NCI-H1417 treated with DMSO at 0.1 percent for 48 hours (cell line): ENCODE measurements at places on chromosomes 6 and 20.

DNA sequence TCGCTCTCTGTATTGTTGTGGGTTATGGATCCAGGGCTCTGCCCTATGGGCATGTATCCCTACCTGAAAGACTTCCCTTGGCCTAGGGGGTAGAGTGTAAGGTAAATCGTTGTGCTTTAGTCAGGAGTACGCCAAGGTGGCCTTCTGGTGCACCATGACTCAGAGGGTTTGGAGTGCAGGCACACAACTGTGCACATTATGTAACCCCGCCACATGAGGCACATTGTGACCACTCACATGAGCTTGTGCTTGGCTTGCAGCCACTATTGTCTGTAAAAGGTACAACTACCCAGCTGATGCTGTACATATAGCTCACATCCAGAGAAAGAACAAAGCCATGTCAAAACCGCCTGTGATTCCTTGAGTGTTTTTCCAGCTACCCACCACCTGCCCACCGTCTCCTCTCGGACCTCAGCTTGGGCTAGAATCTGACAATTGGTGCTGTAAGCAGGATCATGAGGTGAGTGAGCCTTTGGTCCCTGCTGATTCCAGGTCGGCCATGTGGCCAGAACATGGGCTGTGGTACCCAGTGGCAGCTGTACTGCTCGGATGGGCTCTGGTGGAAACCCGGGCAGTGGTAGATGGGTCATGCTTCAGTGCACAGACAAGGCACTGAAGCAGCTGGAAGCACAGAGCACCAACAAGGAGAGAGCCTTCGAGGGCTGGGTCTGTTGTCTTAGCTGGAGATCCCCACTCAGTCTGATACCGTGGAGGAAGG is 33.8 kb downstream of the HDDC2 start:
- DNase-seq = no peak

DNA sequence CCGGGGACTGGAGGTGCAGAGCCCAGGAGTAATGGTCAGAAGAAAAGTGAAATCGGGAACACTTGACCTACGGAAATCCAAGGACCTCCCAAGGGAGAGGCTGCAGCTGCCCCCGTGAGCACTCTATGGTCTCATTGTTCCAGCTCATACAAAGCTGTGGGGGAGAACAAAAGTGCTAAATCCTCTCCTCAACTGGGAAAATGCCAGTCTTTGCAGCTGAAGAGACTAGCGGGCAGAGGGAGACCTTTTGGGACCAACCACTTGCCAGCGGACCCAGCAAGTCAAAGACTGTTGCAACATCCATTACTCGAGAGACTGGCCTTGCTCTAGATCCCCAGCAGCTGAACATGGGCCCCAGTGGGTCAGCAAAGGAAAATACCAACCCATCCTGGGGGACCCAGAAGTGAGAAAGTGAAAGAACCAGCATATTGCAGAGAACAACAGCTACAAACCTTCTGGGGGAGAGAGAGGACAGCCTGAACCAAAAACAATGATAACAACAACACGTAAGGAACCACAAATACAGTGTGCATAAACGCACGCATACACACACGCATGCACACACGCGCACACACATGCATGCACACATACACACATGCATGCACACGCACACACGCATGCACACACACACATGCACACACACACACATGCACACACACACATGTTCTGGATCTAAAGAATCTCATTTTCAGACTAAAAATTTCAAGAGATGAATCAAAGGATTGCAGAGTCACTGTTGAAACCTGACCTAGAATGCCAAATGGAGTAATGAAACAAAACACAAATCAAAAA is 24.7 kb upstream of the ELMO2 start:
- no peak for DNase-seq

DNA sequence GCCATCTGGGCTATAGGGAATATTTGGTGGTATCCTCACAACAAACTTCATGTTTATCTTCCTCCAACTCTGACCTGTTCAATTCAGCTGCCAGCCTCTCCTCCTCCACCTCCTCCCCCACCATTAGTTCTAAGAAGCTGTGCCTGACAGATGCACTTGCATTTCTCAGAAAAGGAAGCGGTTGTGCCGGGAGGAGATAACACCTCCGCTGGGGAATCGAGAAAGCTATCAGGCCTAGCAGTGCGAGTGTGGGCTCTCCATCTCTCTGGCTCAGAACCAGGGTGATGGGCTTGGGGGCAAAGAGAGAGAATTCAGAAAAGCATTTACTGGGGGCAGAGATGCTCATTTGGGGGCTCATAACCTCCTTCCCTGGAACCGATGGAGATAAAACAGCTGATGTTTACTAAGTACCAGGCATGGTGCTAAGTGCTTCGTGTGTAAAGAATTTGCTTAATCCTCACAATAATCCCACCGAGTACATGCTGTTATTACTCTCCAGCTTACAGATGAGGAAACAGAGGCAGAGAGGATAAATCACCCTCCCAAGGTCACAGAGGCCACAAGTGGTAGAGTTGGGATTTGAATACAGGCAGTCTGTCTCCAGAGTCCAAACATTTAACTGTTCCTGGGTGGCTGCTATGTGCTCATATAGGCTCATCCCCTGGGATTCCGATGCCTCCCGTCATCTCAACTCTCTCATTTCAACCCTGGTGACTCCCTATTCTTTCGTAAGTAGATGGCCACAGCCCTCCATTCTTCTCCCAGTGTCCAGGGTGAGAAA is 38.3 kb downstream of the COX4I2 start:
- no peak for DNase-seq

DNA sequence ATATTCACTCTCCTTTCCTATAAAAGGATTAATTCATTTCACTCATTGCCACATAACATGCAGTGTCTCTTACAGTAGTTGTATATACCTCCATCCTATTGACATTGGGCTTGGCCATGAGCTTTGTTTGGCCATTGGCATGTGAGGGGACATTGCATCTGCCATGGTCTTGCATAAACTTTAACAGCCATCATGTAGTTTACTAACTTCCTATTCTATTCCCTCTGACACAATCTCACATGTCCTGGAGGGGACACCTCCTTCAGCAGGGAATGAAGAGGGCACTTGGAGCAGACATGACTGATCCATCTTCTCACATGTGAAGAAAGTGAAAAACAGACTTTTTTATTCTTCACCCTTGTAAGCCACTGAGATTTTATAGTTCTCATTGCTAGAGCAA is 115.5 kb upstream of the MARCKS start:
- no peak for DNase-seq

GRCh38 chr6:121934451-121934850 is 465.0 kb upstream of the HSF2 start:
- DNase-seq = no peak

GRCh38 chr6:105321207-105321606 is 81.7 kb downstream of the PREP start:
- DNase-seq = no peak

GRCh38 chr20:55755411-55755810 is 249.9 kb downstream of the CBLN4 start:
- no peak for DNase-seq

DNA sequence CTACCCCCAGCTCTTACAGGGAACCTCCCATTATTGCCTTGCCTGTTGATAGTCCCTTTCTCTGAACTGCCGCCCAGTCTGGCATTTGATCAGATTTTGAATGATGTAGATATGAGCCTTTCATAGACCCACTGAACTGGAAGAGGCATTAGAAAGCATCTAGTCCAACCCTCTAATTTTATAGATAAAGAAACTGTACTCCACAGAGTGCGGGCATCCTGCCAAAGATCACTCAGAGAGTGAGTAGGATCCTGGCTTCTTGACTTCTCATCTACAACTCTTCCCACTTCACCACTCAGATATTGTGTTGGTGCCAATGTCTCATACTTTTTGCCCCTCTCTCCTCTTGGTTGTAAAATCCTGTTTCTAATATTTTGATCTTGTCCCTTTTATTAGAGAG is 179.2 kb upstream of the BMP2 start:
- DNase-seq = no peak

- DNase-seq = no peak
These were observed 22.0 kb upstream of the PERP start for GRCh38 chr6:138129190-138129589.

DNA sequence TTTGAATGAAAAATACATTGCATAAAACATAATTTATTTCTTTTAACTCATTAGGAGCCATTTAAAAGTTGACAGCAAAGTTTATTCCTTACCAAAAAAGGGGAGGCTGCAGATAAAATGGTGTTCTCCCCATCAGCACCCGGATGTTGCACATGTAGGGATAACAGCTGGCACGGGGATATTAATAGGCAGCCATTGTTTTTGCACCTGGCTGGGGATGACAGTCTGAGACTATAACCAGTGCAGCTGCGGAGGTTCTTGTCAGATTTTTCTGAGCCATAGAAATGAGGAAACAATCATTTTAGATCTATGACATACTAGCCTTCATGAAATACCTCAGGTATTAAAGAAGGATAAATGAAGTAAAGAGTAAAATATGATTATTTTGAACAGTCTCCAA is 20.1 kb upstream of the HECA start:
- DNase-seq = peak; percentile 93

- no peak for DNase-seq
These were observed 103.4 kb upstream of the NEDD9 start for GRCh38 chr6:11335826-11336225.

GRCh38 chr6:52576054-52576391 is 837 bp downstream of the TRAM2 start:
- no peak for DNase-seq

DNA sequence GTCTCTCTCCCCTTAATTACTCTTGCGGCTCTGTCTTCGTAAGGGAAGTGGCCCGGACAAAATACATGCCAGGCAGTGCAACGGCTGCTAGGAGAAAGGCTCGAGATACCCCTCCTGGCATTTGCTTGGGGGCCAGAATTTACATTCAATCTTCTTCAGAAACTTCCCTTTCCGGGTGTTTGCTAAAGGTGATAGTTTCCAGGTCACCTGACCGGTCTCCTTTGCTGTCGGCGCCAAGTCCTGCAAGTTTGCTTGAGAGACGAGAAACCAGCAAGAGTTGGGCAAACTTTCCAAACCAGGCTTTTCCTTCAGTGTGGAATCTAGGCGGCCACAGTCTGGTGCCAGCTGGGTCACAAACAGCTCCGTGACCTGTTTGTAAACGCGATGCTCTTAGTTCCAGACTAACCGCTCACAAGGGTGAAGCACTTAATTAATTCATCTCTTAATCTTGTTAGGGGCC is 563 bp upstream of the SRSF3 start:
- DNase-seq = peak; percentile 40

DNA sequence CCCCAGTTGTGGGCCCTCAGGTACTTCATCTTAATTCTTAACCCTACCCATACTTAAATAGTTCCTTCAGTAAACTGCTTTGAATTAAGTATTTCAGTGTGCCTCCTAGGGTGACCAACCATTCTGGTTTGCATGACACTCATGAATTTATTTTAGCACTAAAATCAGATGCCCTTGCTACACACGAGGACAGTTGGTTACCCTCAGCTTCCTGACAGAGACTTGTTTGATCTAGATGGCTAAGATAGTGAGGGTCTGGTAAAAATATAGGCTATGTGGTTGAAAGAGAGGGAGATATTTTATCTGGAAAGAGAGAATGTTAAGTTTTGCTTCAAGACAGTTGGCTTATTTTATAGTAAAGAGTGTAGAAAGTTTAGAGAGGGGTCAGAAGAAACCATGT is 10.6 kb downstream of the PGK2 start:
- no peak for DNase-seq

GRCh38 chr6:125570526-125570925 is 178.9 kb upstream of the HEY2 start:
- DNase-seq = no peak
